Stimulated activated CD4-positive, alpha-beta T cell treated with anti-CD3 and anti-CD28 coated beads, Interleukin-4, amount 100 ng/mL, for 1 hour (primary cell): ENCODE measurements at places on chromosomes 7 and 10.

DNA sequence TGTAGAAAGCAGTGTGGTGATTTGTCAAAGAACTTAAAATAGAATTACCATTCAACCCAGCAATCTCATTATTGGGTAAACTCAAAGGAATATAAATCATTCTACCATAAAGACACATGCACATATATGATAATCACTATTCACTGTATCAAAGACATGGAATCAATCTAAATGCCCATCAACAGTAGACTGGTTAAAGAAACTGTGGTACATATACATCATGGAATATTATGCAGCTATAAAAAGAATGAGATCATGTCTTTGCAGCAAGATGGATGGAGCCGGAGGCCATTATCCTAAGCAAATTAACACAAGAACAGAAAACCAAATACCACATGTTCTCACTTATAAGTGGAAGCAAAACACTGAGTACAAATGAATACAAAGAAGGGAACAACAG, 281.5 kb upstream of the MAGI2 start:
- DNase-seq, result no peak

DNA sequence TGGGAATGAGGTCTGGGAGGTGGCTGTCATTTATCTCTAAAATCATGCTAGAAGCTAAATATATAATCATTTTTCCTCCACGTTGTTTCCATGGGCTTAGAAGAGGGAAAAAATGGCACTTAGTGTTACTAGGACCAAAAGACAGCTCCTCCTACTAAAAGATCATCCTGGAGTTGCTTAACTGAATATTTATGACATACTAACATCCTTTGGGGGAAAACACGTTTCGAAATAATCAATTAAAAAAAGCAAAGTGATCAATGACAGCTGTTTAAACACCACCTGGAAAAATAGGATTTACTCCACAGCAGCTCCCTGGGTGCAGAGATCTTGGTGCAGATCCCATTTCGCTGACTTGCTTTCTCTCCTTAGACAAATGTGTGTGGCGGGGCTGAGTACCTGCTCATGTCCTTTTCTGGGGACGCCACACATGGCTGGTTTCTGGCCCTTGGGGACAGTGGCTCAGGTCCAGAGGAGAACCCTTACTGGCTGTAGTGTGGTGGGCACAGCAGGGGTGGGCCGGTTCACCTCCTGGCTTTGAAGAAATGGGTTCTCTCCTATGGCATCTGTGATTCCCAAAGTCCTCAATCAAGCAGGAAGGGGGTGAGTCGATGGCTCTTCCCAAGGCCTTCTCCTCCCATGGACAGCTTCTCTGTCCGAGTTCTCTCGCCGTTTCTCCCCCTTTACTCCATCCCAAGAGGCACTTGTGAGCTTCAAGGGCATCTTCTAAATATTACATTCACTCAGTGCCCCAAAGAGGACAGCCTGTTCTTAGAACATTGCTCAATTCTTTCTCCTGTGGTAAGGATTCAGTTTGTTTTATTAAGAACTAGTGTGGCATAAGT, 156.4 kb upstream of the KLF14 start:
- DNase-seq, result no peak

DNA sequence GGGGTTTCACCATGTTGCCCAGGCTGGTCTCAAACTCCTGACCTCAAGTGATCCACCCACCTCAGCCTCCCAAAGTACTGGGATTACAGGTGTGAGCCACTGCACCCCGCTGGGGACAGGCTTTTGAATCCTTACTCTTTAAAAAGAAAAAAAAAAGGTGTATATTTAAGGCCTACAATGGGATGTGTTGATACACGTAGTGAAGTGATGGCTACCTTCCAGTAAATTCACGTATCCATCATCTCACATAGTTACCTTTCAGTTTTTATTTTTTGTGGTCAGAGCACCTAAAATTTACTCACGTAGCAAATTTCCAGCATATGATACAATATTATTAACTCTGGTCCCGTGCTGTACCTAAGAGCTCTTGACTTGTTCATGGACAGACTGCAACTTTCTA, 119.5 kb upstream of the INSYN2A start:
- DNase-seq, result no peak

- DNase-seq, result no peak
Observed at GRCh38 chr7:140455743-140456142, 23.6 kb downstream of the MKRN1 start.

- DNase-seq, result no peak
Observed at GRCh38 chr10:33939410-33939809, 604.9 kb upstream of the NRP1 start.

- no peak for DNase-seq
Observed at GRCh38 chr10:94366382-94366781, 3.6 kb upstream of the NOC3L start.

DNA sequence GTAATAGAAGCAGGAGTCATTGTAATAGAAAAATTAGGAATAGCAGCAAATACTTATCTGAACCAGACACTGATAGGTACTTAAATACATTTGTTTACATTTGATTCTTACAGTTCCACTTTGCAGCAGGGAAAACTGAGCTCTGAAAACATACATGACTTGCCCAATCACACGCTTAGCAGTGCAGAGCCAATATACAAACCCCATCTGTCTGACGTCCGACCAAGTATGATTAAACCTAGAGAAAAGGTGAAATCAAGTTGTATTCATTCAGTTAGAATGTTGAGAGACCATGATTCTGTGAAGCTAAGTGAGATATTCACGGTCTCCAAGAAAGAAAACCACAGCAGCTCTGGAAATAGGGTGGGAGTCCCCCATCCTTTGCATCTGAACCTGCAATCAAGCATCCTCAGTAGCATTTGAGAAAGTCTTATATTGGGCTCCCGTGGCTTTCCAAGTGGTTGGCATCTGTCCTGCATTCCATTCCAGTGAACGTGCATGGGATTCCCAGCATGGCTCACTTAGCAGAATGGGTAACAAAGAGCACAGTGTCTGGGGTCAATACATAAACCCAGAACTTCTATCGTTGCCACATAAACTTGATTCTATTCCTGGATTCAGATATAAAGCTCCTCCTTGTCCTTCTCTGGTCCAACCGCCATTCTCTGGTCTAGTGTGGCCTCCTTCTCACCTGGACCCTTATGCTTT, 148.7 kb upstream of the RSU1 start:
- no peak for DNase-seq

DNA sequence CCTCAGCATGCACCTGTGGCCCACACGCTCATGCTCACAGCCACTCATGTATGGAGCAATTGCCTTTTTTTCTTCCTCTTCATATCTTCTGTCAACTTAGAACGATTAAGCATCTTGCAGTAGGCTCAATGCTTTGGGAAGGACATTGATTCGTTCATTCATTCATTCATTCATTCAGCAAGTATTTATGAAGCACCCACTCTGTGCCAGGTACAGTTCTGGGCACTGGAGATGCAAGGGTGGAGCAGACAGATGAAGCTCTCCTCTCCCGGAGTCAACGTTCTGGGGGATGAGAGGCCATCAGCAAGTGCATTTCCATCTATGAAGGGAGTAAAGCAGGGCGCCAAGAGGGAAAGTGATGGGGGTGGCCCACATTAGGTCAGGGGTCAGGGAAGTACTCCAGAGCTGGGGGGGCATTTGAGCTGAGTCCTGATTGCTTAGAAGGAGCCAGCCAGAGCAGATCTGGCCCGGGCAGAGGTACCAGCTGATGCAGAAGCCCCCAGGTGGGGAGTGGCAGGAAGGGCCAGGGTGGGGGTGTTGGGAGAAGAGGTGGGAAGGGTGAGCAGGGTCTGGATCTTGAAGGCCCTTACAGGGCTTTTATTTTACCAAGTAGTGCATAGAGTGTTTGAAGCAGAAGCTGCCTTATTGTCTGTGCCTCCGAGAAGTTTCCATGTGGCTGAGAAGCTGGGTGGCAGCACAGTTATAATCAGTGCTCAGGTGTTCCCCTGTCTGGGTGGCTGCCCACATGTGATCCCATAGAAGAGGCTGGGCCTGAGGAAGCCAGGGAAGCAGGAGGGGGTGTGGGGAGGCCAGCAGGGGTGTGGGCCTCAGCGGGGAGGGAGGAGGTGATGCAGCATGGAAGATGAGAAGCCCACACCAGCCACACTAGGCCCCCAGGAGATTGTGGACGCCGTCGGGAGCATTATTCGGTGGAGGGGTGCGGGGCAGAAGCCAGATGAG, 36.2 kb downstream of the CHST3 start:
- no peak for DNase-seq

- DNase-seq, result no peak
Observed at GRCh38 chr7:122901250-122901649, 15.0 kb upstream of the CADPS2 start.

GRCh38 chr7:22339725-22340390, 17.1 kb downstream of the RAPGEF5 start:
- DNase-seq, result no peak

GRCh38 chr10:95877881-95878280, 29.9 kb upstream of the CC2D2B start:
- no peak for DNase-seq

DNA sequence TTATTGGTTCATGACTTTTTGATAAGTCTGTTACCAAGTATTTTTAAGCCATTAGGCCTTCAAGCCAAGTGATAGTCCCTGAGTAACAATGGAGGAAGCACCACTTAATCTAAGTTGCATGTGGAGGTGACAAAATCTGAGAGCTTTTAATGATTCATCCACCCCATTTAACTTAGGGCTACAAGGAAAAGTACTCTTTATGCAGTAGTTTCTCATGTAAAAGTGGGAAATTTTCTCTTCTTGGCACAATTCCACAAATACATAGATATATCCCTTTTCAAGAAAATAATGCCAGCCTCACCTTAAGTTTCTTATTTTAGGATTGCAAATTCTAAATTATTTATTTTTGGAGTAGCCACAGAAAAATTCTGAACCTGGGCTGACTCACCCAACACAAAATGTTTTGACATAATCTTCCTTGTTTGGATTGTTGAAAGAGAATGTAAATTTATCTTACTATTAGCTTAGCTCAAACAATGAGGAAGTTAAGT, 85.7 kb downstream of the SUGCT start:
- DNase-seq, result no peak

DNA sequence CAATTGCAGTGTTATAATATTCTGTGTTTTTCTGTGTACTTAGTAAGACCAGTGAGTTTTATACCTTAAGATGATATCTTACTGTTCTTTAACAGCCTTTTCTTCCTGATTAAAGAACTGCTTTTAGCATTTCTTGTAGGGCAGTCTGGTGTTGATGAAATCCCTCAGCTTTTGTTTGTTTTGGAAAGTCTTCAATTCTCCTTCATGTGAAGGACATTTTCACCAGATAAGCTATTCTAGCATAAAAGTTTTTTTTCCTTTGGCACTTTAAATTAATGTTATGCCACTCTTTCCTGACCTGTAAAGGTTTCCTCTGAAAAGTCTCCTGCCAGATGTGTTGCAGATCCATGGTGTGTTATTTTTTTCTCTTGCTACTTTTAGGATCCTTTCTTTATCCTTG, 1059.8 kb downstream of the LRMDA start:
- DNase-seq, result no peak

- no peak for DNase-seq
Observed at GRCh38 chr10:123491364-123491763, 174.8 kb upstream of the GPR26 start.

- peak; percentile 14 for DNase-seq
Observed at GRCh38 chr7:129401967-129402860, 32.0 kb upstream of the STRIP2 start.

DNA sequence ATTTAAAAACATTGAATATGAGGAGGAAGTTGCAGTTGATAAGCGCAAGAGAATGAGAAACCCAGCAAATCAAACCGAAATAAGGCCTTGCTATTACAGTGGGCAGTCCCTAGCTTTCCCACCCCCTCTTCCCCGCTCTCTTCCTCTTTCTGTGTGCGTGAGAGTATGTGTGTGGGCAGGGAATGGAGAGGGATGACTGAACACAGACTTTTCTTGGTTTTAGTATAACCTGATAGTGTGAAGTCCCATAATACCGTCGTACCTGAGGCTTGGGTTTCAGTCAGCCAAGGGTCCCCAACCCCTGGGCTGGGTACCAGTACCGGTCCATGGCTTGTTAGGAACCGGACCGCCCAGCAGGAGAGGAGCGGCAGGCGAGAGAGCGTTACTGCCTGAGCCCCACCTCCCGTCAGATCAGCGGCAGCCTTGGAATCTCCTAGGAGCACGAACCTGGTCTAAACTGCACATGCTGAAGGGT, 255.3 kb downstream of the CELF2 start:
- DNase-seq, result peak; percentile 33

DNA sequence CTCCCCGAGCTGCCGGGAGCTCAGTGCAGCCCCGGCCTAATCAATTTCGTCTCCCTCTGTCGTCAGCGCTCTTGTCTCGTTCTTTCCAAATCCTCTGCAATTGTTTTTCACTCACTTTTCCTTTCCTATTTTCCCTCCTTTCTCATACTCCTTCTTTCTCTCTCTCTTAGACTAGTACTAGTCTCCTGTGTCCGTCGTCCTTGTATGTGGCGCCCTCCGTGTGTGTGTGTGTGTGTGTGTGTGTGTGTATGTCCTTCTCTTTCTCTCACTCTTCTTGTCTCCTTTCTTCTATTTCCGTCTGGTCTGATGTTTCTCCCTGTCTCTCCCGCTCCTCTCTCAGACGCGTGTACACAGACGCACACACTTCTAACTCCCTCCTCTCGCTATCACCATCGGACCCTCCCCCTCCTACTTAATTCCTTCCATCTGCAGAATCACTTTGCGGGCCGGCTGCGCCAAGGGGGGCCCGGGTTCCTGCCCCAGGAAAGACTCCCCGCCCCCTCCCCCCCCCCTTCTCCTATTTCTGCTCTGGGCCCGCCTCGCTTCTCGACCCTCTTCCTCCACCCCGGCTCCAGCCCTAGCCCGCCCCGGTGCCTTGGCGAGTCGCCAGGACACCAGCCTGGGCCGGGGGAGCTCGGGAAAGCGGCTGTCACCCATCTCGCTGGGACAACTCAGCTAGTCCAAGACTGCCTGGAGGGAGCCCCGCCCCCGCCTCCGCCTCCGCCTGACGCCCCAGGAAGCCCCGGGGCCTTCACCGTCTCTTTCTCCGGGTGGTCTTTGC, 743 bp upstream of the ZCCHC24 start:
- DNase-seq, result peak; percentile 17

DNA sequence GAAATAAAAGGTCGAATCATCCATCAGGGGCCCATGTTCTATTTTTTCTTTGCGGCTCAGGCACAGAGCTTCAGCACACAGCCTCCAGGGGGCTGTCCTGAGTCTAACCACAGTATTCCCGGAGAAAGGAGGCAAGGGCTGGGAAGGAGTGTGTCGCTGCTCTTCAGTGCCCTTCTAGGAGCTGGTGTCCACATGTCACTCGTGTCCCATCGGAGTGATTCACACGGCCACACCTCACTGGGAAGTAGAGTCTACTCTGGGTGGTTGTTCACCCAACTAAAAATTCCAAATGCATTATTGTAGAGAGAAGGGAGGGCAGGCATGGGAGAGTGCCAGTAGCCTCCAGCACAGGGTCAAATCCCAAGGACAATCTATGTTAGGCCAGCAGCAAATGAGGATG, 114.8 kb upstream of the LANCL2 start:
- no peak for DNase-seq
